Brain (organoid and tissue), 16 donors: ENCODE measurements at places on chromosomes 12 and 14.
A peak's percentile ranks its signal among the peaks of the same experiment; 100 is the strongest.

GRCh38 chr12:33248364-33248763 is 191.3 kb downstream of the SYT10 start:
- DNase-seq: no peak

DNA sequence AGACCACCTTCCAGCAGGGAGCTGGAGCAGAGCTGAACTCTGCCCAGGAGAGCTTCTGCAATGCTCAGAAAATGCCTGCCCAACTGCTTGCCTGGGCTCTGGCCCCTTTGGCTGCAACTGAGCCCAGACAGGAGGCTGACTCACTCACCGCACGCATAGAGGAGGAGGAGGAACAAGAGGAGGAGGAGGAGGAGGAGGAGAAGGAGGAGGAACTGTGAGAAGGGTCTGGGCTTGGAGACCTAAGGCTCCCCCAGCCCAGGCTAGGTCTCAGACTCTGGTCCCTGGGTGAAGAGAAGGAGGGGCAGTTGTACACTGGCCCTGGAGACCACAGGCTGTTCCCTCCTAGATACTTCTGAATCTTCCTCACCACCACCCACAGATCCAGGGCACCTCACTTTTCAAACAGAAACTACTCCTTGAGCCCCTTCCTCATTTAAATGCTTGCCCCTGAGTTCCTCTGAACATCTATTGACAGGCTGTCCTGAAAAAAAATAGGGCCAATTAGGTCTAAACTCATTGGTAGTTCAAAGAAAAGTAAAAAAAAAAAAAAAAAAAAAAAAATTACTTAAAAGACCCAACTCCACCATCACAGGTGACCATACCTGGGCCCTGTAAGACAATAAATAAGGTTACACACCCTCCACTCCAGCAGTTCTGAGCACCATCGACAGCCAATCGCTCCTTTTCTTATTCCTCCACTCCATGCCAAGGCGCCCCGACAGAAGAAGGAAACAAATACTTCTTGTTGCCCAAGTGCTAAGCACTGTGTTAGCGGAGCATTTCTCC is 674 bp downstream of the VDR start:
- DNase-seq: no peak

GRCh38 chr14:55151601-55152000 is 22.5 kb downstream of the LGALS3 start:
- DNase-seq: no peak

GRCh38 chr14:67524634-67524963 is 8.5 kb upstream of the PLEKHH1 start:
- DNase-seq: no peak

DNA sequence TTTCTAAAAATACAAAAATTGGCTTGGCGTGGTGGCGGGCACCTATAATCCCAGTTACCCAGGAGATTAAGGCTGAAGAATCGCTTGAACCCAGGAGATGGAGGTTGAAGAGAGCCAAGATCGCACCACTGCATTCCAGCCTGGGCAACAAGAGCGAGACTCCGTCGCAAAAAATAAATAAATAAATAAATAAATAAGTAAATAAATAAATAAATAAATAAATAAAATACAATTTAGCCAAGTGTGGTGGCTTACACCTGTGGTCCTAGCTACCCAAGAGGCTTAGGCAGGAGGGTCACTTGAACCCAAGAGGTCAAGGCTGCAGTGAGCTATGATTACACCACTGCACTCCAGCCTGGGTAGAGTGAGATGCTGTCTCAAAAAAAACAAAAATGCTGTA is 26.5 kb upstream of the SPTSSA start:
- no peak for DNase-seq

GRCh38 chr12:108379823-108380222 is 40.7 kb upstream of the CMKLR1 start:
- DNase-seq: peak; percentile 17

- DNase-seq: peak; percentile 83
These were observed 51.4 kb downstream of the C14orf132 start for GRCh38 chr14:96090441-96091148.

DNA sequence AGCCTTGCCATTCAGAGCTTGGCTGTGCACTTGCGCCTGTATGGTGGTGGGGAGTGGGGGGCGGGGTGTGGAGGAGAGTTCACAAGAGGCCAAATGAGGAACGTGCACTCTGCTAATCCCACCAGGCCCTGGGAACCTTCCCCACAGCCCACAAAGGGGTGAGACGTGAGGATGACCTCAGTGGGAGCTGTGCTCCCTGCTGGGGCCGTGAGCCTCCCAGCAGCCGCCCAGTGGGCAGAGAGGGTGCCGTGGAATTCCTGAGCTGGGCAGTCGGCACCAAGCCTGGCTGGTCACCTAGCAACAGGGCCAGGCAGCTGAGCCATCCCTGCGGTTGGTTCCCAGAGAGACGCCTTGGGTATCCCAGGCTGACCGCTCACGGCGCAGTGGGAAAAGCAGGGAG is 53.7 kb downstream of the CCNK start:
- peak; percentile 78 for DNase-seq

DNA sequence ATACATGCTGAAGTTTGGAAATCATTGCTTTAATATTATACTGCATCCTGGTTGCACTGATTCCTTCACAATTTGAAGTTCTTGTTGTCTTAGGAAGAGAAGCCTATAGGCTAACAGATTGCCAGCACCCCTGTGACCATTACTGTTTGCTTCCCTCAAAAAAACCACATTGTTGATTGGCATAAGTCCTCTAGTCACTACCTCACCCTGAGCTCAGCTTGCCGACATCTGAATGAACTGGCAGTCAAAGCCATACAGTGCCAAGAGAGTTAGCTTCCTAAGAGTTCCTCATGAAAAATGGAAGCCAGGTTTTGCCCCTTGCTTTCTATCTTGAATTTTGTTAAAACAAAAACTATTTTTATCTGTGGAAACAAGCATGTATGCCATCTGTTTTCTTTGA is 276.1 kb downstream of the SYT1 start:
- DNase-seq: no peak

DNA sequence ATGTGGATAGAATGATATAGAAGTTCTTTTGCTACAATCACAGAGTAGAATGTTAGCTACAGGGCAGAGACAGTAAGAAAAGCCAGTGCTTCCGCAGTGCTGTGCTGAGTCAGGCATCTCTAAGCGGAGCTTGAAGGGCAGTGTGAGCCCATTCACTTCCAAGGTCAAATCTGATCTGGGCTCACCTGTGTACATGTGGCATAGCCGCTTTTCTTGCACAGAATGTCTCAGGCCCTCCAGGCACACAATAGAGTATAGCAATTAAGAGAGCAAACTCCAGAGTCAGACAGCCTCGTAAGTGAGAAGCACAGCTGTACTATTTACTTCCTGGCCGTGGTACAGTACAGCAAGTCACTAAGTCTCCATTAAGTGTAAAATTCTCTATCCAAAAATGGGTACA is 26.8 kb downstream of the CORO1C start:
- DNase-seq: no peak

- no peak for DNase-seq
These were observed 85.9 kb upstream of the FOXN3 start for GRCh38 chr14:89502966-89503365.

- no peak for DNase-seq
These were observed 160.7 kb downstream of the ETV6 start for GRCh38 chr12:11810206-11810545.

GRCh38 chr14:93708800-93709199 is 79.5 kb downstream of the PRIMA1 start:
- DNase-seq: no peak

GRCh38 chr14:82447586-82447985 is 913.9 kb upstream of the SEL1L start:
- DNase-seq: peak; percentile 53

DNA sequence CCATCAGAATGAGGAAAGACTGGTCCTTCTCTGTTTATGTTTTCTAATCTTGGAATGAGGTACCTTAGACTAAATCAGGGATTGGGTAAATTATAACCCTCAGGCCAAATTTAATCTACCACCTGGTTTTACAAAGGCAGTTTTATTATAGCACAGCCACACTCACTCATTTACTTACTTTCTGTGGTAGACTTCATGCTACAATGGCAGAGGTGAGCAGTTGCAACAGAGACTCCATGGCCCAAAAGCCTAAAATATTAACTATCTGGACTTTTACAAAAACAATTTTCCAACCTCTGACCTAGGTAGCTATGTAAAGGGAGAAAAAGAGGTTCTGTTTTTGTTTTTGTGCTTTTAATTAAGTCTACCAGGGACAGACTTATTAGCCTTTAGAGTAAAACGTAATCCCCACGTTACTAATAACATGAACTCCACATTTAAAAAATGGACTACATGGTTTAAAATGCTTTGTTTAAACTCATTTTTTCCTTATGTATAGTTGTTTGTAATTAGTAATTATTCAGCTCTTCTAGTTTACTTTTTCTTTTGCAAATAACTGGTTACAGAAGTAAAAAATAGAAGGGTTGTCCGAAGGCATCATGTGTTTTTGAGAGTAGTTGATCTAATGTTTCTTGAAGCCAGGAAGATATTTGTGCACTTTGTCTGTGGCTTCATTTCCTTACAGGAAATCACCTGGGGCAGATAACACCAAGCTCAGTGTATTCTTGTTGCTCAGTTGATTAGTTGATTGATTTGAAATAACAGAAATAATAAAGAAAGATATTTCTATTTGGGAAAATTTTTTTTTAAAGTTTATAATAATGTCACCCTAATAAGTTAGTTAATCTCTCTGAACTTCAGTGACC is 57.6 kb upstream of the ATP2B1 start:
- DNase-seq: no peak

DNA sequence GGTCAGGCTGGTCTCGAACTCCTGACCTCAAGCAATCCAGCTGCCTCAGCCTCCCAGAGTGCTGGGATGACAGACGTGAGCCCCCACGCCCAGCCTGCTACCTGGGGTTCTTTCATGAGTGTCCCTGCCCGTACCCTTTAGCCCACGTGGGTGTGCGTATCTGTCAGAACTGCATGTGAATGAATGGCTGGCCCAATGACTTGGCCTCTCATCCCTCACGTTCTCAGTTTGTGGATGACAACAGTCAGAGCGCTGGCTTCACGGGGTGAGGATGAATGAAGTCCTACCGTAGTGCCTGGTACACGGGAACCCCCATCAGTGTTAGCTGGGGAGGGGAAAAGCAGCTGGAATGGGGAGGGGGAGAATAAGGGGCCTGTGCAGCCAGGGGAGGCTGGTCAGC is 16.1 kb upstream of the ZDHHC22 start:
- peak; percentile 76 for DNase-seq

DNA sequence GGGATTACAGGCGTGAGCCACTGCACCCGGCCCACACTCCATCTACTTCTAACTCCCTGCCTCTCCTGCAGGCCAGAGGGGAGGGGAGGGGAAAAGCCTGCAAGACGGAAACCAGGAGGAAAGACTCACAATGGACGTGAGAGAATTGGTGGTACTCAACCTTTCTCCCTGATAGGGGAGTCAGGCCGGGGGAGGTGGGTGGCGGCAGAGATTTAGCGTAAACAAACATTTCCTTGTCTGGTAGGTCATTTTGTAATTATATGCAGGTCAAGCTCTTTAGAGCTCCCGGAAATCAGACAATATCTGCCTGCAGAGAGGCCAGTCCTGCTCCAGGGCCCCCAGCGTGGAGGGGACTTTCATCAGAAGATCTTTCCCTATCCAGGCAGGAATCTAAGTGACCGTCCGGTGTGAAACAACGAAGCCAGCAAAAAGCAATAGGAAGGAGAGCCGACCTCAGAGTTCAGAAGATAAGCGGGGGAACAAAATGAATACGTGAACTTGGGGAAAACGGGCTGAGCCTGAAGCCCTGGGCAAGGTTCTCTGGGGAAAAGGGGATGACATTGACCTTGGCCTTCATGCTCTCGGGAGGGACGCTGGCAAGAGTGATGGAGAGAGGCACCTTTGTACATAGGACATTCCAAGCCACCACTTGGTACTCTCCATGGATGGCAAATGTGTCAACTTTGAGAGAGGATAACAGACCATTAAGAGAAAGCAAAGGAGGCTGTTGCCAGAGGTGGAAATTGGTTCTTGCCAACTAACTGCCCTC is 62.3 kb downstream of the SPRING1 start:
- no peak for DNase-seq

DNA sequence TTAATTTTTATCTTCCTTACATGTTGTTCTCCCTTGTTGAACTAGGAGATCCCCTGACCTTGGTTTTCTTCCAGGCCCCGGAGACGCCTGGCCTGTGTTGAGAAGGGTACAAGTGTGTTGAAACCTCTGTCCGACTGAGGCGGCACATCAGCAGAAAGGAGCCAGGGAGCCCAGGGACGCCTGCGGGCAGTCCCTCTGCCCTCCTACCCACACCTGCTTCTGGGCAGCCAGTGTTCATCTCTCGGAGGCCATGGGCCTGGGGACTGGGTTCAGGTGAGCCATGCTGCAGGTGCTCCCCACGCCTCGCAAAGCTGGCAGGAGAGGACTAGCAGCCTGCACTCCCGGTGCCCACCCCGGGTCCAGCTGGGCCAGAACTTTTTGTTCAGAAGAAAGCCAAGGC is 39.9 kb upstream of the EIF5 start:
- DNase-seq: no peak

- no peak for DNase-seq
These were observed 29.5 kb upstream of the TMX1 start for GRCh38 chr14:51210594-51210993.

DNA sequence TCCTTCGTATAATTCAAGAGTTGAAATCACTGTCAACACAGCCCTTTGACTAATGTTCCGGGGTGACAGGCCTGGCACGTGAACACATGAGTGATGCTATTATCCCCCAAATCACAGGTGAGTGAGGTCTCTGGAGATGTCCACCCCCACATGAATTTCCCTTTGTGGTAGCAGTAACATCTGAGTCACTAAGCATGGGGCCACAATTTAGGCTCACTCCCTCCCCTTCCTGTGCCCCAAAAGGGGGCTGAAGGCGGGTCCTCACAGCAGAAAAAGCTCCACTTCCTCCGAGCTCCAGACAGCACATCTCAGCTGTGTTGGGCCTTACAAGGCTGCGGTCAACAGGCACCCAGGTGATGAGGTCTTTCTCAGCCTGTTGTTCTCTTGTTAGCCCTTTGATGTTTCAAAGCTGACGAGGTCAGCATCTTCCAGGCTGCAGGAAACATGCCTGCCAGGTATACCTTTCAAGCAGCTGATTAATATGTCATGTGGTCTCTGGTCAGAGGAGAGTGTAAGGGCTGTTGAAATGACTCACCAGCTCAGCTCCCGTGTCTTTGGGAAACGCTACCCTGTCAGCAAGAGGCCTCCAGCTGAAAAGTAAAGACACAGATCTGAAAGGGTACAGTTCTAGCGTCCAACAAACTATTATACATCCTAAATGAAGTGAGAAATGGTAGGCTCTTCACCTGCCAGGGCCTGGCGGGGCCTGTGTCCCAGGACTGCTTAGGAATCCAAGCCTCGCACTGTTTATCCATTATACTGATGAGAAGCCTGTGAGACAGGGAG is 107.3 kb downstream of the ZFP36L1 start:
- no peak for DNase-seq

- DNase-seq: no peak
These were observed 8.5 kb downstream of the VASH1 start for GRCh38 chr14:76769636-76770292.
